ENCODE measurements at places on chromosomes 12 and 14.
A peak's percentile ranks its signal among the peaks of the same experiment; 100 is the strongest.

DNA sequence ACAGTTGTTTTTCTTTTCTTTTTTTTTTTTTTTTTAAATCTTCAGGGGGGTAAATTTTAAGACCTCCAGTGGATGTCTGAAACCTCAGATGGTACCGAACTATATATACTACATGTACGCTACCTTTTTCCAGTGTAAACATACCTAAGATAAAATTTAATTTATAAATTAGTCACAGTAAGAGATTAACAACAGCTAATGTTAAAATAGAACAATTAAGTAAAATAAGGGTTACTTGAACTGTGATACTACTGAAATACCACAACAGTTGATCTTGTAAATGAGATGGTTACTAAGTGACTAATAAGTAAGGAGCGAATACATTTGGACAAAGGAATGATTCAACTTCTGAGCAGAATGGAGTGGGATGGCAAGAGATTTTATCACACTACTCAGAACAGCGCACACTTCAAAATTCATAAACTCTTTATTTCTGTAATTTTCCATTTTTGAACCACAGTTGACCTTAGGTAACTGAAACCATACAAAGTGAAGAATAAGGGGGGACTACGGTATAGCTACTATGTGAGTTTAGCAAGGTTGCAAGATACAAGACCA is 80.5 kb upstream of the PCED1B start:
- DNase-seq, result peak; percentile 67

DNA sequence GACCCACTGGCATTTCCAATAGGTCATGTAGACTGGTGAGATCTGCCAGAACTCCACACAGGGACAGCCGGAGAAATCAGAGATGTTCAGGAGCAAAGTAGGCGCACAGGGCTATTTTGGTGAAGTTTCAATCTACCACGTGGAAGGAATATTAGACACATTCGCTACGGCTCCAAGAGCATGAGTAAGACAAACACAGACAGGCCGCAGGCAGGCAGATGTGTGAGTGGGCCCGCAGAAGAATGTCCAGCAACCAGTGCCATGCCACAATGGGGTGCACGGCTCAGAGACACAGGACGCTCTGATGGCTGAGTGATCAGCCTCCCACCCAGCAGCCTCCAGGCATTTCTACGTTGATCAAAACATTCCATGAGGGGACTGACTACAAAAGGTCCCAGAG is 10.4 kb downstream of the SLC15A4 start:
- no peak for DNase-seq

DNA sequence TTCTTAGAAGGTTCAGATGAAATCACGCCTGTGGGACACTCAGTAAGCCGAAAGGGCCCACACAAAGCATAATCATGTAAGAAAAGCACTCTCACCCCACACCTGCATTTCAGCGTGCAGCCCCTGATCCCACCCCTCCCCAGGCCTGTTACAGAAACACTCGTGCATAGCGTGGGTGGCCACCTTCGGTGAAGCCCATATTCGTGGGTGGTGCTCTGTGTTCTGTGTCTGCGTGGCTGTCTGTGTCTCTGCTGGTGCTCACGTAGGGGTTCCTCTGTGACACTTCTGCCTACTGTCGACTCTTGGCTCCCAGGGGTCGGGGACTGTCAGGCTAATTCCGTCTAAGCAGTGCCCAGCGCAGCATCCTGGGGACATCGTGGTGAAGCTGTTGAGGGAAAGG is 74.0 kb downstream of the B4GALNT3 start:
- DNase-seq, result no peak

DNA sequence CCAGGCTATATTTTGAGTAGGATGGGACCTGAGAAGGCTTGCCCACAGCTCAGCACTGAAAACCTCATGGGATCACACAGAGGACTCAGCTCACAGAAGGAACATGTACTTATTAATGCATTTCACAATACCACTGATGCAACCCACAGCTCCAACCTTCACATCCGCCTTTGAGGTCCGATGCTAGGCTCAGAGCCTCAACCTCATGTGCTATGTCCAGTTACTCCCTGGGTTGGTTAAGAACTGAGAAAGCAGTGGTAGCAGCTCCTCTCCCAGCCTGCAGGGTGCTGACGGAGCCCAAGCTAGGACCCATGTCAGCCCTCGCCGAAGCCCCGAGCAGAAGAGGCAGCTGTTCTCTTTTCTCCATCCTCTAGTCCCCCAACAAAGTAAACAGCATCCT is 52.9 kb downstream of the SPTB start:
- no peak for DNase-seq

DNA sequence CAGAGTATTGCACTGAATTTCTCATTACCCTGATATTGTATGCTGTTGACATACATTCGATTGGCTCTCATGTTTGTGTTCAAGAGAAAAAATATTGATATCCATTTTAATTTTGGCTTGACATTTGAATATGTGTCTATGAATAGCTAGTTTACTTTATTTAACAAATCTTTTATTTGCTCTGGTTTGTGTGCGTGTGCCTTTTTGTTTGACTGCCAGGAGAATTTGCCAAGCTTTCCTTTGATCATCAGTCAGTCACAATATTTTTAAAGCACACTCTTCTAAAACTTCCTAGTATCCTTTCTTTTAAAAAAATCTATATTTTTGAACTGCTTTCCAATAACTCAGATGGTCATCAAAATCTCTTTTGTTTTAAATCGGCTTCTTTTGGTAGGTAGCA is 179.3 kb upstream of the FLRT2 start:
- DNase-seq, result no peak

DNA sequence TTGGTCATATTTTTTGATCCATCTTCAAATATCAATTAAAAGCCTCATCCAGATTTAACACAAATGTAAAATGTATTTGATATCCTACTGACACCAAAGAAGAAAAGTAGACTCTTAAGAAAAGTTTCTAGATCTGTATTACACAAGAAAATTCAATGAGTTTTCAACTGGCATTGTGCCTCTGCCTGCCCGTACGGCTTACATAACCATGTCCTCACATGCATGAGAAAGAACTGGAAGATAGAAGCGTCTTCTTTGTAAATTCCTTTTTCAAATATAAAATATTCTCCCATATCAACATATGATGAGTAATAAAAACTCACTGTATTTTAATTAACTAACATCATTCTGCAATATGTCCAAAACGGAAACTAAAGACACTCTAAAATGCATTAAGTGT is 7.2 kb downstream of the ANKS1B start:
- no peak for DNase-seq

GRCh38 chr12:66403746-66404145 is 101.5 kb downstream of the HELB start:
- DNase-seq, result no peak

- no peak for DNase-seq
Observed at GRCh38 chr12:101947316-101947715, 69.9 kb downstream of the DRAM1 start.

DNA sequence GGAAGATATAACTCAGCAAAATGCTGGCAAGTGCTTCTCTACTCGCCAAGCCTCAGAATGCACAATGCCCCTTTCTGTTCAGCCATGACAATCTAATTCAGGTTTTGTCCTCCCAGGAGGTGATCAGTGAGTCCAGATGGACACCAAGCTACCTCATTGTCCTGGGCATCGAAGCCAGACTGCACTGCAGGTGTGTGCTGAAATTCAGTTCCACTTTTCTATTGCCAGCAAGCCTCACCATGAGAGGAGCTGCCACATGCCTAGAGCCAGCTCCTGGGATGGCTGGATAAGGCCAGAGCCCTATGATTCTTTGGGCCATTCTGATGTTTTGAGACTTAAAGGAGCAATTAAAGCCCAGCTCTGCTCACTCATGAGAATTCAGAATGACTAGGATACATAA is 186.7 kb downstream of the GRIN2B start:
- DNase-seq, result no peak

DNA sequence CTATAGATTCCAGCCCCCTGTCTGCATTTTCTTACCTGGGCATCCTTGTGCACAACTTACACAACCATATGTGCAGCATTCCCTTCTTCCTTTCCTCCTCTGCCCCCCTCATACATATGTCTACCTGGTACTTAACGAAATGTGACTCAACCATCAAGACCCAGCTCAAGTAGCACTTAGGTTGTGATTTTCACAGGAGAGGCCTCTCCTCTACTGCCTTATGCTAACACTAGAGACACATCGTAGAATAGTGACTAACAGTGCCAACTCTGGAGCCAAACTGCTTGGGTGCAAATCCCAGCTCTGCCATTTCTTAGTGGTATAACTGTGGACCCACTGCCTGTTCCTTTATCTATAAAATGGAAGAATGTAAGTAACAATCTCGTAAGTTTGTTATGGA is 24.1 kb upstream of the PLEKHA5 start:
- DNase-seq, result no peak

DNA sequence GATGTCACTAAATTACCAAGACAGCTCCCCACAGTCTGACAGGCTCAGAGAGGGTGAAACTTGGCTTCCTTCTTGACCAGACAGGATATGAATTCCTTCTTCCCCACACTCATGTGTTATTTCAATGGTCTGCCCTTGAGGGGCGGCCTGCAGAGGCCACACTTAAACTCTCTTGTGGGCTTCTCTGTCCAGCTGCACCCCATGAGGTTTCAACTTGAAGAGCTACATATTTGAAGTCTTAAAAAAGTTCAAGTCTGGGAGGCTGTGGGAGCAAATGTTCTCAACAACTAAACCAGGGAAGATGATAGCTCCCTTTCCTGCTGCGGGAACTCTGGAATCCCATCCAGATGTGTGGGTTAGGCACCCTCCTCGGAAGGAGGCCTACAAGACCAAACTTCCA is 98.3 kb downstream of the TTC7B start:
- DNase-seq, result no peak

DNA sequence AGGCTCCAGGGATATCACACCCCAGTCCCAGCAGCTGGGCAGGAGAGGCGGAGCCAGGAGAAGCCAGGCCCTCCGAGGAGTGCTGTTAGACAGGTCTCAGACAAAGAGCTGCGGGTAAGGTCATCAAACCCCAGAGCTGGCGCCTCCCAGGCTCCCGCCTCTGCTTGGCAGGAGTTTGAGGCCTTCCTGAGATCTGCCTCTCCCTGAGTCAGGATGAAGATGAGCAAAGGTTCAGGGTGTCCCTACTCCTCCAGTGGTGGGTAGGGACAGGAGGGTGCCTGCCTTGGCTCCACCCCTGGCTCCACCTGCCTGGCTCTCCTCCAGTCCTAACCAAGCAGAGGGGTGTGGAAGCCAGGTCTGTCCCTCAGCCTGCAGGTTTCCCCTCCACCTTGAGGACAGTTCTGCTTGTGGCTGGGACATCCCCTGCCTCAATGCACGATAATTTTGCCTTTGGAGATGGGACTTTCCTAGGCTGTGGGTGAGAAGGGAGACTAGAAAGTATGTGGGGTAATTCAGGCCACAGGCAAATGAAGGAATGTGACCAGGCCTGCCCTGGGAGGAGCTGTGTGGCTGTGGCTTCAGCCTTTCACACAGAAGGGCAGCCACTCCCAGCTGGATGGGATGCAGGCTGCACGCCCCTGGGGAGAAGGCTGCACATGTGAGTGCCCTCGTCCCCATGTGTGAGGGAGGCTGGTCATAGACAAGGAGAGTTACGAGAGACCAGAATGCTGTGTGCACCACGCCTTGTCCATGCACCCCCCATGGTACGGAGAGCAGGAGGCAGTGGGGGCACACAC is 2.2 kb downstream of the PLEKHG6 start:
- no peak for DNase-seq

DNA sequence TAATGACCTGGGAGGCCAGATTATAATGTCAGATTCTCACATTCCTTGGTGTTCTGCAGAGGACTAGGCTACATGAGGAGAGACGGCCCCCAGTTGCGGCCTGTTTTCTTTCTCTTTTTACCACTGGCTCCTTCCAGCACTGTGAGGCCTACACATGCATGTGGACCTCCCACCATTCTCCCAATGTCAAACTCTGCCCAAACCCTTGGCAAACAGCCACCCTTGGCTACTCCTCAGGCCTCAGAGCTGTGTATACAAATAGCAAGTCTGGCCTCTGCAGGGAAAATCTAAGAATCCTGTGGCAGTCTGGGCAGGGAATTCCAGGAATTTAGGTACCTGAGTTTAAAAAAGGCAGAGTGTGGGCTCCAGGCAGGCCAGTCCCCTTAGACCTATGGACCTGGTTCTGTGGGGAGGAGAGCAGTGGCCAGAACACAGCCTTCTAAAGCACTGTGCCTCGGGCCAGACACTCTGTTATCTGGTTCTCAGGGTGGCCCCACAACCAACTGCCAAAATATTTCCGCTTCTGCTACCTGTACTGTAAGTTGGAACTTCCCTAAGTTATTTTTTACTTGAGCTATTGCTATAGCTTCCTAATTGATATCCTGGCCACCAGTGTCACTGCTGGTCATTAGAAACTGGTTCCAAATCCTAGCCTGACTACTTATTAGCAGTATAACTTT is 19.9 kb upstream of the NEDD1 start:
- no peak for DNase-seq

GRCh38 chr12:62873116-62873825 is 61.7 kb downstream of the PPM1H start:
- no peak for DNase-seq

DNA sequence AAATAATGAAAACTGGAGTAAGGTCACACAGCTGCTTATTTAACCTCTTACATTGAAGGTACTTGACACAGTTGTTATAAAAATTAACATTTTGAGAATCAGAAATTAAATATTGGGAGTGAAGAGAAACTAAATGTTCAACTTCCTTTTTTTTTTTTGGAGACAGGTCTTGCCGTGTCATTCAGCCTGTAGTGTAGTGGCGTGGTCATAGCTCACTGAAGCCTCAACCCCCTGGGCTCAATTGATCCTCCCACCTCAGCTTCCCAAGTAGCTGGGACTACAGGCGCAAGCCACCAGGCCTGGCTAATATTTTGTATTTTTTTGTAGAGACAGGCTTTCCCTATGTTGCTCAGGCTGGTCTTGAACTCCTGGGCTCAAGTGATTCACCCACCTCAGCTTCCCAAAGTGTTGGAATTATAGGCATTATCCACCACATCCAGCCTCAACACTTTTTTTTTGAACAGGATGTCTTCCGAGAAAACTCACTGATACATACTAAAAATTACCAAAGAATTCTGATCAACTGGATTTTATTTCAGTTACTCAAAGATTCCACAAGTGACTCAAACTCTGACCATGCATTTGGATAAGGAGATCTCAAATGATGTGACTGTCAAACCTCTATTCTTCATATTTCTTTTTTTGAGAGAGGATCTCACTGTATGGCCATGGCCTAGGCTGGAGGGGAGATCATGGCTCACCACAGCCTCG is 35.4 kb downstream of the SGPP1 start:
- no peak for DNase-seq

- DNase-seq, result no peak
Observed at GRCh38 chr12:26767865-26768264, 65.1 kb downstream of the ITPR2 start.

DNA sequence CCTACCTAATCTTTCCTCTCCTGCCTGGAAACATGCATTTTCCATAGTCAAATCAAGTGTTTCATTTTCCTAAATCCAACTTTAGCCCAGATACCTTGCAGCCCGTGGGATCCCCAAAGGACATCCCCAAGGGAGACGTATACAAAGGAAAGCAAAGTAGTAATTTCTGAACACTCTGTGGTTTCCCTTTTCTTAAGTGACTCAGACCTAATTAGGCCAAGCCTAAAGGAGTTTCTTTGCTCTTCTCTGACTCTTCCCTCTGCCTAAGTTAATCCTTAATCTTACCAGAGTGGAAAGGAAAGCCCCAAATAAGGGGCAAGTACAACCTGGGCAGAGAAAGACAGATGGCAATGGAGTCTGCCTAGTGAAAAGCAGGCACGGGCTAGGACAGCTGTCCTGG is 250.3 kb downstream of the SPTSSA start:
- peak; percentile 81 for DNase-seq

- DNase-seq, result peak; percentile 86
Observed at GRCh38 chr14:31880935-31881334, 196.2 kb upstream of the ARHGAP5 start.

- no peak for DNase-seq
Observed at GRCh38 chr14:92613681-92614260, 100.2 kb downstream of the RIN3 start.
